ENCODE measurements at places on chromosomes 1 and 21.

- DNase-seq, result no peak
These were observed 1.6 kb downstream of the NRIP1 start for GRCh38 chr21:15063081-15063813.

DNA sequence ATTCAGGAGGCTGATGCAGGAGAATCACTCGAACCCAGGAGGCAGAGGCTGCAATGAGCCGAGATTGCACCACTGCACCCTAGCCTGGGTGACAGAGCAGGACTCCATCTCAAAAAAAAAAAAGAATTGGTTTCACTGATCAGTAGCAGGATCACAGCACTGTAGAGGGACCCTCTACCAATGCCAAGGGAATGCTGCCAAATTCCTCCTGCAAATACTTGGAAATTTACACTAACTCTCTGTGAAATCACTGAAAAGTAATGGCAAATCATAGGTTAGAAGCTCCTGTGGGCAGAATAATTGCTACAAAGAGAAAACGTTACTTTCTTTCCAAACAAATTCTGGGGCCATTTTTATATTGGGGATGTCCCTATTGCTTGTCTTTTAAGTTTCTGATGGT lies 6.7 kb upstream of the GPR25 start:
- DNase-seq, result no peak

DNA sequence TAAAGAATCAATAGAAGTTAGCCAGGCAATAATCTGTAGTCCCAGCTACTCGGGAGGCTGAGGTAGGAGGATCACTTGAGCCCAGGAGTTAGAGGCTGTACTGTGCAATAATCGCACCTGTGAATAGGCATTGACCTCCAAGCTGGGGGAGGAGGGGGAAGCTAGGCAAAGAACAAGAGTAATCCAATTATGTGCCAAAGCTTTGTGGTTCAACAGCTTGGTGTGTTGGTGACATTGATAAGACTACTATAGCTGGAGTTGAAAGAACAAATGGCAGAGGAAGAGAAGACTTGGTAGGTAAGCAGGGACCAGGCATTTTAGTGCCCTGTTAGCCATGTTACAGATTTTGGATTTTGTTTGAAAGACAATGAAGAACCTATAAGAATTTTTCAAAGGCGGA lies 2.1 kb upstream of the TMCO2 start:
- no peak for DNase-seq

GRCh38 chr21:23968722-23969647 lies 1638.3 kb downstream of the MRPL39 start:
- no peak for DNase-seq

DNA sequence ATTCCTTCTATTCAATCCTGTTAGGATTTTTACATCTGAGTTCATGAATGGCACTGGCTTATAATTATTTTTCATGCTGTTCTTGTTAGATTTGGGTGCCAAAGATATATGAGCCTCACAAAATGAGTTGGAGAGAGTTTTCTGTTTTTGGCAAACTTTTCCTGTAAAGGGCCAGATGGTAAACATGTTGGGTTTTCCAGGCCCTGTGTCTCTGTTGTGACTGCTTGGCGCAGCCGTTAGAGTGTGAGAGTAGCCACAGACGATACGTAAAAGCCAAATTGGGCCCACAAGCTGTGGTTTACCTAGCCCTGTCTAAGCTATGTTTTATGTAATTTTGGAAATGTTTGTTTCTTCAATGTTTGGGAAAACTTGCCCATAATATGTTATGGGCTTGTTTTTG lies 15.6 kb upstream of the CA6 start:
- no peak for DNase-seq

GRCh38 chr1:9448132-9449109 lies 90.8 kb upstream of the SLC25A33 start:
- no peak for DNase-seq

GRCh38 chr1:28159243-28159642 lies 17.2 kb downstream of the PTAFR start:
- no peak for DNase-seq

- no peak for DNase-seq
These were observed 23.1 kb downstream of the SLC26A9 start for GRCh38 chr1:205920159-205920558.

- DNase-seq, result no peak
These were observed 452.2 kb downstream of the RWDD3 start for GRCh38 chr1:95686217-95686616.
